ENCODE measurements at places on chromosomes 16 and 17. TPM values are rescaled to one million over a fixed set of nuclear protein-coding genes. Genes with fewer than 3 reads are reported as not detected.

Gene TMEM100
- 10.7 TPM for total RNA-seq

GRCh38 chr16:4683255-4684057 lies 9.9 kb upstream of the NUDT16L1 start:
- H3K27me3 ChIP-seq = no peaks in the 10 kb centered on the region
- H3K4me1 ChIP-seq = no peaks in the 10 kb centered on the region
- H3K36me3 ChIP-seq = peaks cover 43% of the 10 kb centered on the region
- DNase-seq = no peak
- H3K4me3 ChIP-seq = no peak overlapping the region
- H3K27ac ChIP-seq = no peak overlapping the region

DNA sequence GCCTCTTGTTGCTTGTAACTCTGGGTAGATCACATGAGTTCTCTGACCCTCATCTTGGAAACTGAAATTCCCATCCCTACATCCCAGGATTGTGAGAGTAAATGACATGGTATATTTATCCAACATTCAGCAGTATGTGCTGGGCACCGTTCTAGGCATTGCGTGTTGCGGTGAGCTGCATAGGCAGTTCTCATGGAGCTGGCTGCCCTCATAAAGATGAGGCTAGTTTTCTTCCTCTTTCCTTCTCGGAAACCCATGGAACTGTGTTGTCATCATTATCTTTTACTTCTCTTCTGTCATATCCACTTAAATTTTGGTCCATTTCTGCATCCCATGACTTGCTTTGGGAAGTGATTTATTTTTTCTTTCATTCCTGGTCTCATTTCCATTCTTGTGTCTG lies 17.2 kb downstream of the CMIP start:
- DNase-seq = no peak
- no peaks in the 10 kb centered on the region for H3K27me3 ChIP-seq
- no peak overlapping the region for H3K4me3 ChIP-seq
- H3K27ac ChIP-seq = no peak overlapping the region
- H3K4me1 ChIP-seq = no peaks in the 10 kb centered on the region
- no peaks in the 10 kb centered on the region for H3K36me3 ChIP-seq

DNA sequence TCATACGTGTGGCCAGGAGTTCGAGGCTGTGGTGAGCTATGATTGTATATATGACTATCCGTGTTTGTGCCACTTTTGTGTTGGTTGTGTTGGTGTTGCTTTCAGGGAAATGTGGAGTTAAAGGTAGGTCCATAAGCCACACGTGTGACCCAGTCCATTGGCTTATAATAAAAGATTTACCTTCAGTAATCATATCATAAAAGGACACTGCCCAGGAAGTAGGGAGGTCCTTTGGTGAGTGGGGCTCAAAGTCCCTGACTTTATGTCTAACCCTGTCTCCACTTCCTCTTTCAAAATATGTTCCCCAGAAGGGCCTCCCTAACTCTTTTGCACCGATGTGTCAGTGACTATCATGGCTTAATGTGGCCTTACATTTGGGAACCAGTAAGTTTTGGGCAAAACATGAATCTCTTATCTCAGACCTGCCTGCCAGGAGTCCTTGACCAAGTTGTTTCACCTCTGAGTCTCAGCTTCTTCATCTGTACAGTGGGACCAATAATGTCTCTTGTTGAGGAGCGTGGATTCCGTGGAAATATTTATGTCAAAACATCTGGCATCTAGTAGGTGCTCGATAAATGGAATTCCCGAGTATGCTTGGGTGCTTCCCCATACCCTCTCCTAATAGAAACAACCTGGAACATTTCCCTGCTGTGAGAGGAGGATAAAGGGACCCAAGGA lies 4.8 kb downstream of the TNP2 start:
- no peak for DNase-seq
- H3K4me3 ChIP-seq = no peak overlapping the region
- H3K36me3 ChIP-seq = no peaks in the 10 kb centered on the region

GRCh38 chr16:57795431-57795878 lies 6.8 kb downstream of the KIFC3 start:
- no peak overlapping the region for H3K27ac ChIP-seq
- no peak overlapping the region for H3K4me3 ChIP-seq
- peaks cover 19% of the 10 kb centered on the region for H3K36me3 ChIP-seq
- no peak for DNase-seq
- no peaks in the 10 kb centered on the region for H3K27me3 ChIP-seq
- peaks cover 11% of the 10 kb centered on the region for H3K4me1 ChIP-seq

DNA sequence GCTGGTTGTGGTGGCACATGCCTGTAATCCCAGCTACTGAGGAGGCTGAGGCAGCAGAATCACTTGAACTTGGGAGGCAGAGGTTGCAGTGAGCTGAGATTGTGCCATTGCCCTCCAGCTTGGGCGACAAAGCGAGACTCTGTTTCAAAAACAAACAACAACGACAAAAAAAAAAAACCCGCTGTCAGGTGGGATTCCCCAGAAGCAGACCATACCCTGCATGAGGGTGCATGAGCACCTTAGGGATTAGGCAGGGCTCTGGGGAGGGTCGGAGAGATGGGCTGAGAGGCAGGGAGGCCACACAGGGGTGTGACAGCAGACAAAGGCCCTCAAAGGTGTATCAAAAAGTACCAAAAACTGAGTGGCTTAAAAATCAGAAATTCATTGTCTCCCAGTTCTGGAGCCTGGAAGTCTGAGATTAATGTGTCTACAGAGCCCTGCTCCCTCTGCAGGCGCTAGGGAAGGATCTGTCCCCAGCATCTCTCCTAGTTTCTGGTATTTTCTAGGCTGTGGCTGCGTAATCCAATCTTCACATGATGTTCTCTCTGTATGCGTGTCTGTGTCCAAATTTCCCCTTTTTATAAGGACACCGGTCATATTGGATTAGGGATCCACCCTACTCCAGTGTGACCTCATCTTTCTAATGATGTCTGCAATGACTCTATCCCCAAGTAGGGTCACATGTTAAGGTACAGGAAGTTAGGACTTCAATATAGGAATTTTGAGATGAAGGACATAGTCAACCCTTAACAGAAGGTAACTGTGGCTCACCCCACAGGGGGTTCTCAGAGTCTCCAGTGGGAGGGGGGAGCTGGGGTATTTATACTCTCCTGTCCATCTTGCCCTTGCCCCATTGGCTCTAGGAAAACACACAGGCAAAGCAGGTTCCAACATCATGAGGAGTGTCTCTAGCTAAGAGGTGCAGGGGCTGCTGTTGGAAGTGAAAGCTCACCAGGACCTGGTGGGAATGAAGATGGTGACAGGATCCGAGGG lies 13.6 kb upstream of the TVP23A start:
- peaks cover 34% of the 10 kb centered on the region for H3K4me1 ChIP-seq
- no peaks in the 10 kb centered on the region for H3K36me3 ChIP-seq
- no peak overlapping the region for H3K27ac ChIP-seq
